ENCODE measurements at places on chromosomes 7 and 10. TPM values are rescaled to one million over a fixed set of nuclear protein-coding genes. Genes with fewer than 3 reads are reported as not detected.

CTAGE15 gene
- not detected for total RNA-seq

CCZ1B gene
- 54.4 TPM for total RNA-seq

TRIM50 gene
- not detected for total RNA-seq

FGL2 gene
- not detected for total RNA-seq

NAT16 gene
- total RNA-seq = 0.16 TPM

MKX gene
- total RNA-seq = 3.9 TPM
